ENCODE measurements at places on chromosomes 4 and X.
A peak's percentile ranks its signal among the peaks of the same experiment; 100 is the strongest.

GRCh38 chr4:153997516-153997915 is 208.6 kb upstream of the SFRP2 start:
- no peaks in the 10 kb centered on the region for H3K27me3 ChIP-seq
- DNase-seq: no peak
- H3K4me3 ChIP-seq: no peak overlapping the region

GRCh38 chr4:102843273-102843672 is 15.9 kb upstream of the UBE2D3 start:
- H3K36me3 ChIP-seq: no peaks in the 10 kb centered on the region
- H3K27me3 ChIP-seq: no peaks in the 10 kb centered on the region
- H3K4me1 ChIP-seq: no peaks in the 10 kb centered on the region
- no peak overlapping the region for H3K27ac ChIP-seq
- no peak overlapping the region for H3K4me3 ChIP-seq

DNA sequence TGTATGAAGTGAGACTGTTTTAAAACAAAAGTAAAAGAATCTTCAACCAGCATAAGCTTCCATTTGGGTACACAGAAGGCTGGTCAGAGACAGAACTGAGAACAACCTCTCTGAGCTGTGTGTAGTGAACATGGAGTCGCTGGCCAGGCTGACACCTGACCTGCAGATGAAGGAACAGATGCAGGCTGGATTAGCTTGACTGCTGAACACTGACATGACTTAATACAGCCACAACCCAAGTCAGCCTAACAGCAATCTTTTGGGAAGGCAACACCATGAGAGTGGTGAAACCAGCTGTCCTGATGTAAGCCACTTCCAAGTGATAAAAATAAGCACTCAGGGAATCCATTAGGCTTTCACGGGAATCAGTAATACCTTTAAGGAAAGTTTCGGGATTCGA is 10.1 kb downstream of the SCARB2 start:
- no peaks in the 10 kb centered on the region for H3K36me3 ChIP-seq
- no peak overlapping the region for H3K27ac ChIP-seq
- no peaks in the 10 kb centered on the region for H3K27me3 ChIP-seq
- no peak overlapping the region for H3K4me3 ChIP-seq

DNA sequence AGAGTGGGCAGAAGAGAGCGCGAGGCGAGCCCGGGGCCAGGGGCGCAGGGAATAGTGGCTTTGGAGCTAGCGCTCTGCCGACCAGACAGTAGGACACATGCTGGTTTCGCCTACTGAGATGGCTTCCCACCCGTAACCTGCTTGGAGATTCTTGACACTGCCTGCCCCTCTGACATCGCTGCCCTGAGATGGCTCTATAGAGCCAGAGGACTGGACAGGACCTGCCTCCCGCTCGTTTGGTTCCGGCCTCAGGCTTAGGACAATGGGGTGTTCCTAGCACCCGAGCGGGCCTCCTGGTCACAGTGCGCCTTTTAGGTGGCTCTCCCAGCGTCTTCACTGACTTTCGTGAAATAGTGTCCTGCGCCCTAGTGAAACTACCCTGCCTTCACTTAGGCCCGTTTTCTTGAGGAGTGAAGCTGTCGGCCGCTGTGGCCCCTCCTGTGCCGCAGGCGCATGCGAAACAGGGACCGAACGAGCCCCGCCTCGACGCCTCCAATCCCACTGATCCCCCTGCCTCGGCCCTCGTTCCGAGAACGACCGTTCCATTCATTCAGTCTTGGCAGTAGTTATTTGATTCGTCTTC is 608 bp downstream of the TAF1 start:
- H3K36me3 ChIP-seq: no peaks in the 10 kb centered on the region
- peak; percentile 15 for DNase-seq
- no peaks in the 10 kb centered on the region for H3K27me3 ChIP-seq

DNA sequence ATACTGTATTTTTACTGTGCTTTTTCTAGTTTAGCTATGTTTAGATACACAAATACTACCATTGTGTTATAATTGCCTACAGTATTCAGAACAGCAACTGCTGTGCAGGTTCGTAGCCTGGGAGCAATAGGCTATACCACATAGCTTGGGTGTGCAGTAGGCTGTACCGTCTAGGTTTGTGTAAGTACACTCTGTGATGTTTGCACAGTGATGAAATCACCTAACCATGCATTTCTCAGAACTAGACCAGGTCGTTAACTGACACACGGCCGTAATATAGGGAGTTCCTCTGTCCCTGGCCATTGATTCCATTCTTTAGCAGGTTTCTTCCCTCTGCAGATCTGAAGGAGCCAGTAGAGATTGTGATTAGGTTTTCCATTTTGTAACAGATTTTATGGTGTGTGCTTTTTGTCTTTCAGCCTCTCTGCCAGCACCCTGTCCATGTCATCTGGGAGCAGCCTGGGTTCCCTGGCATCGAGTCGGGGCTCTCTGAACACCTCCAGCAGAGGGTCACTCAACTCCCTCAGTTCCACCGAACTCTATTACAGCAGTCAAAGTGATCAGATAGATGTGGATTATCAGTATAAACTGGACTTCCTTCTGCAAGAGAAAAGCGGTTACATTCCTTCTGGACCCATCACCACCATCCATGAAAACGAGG is 59.5 kb downstream of the CLDN22 start:
- DNase-seq: no peak
- H3K4me1 ChIP-seq: no peaks in the 10 kb centered on the region
- H3K27ac ChIP-seq: no peak overlapping the region
- H3K36me3 ChIP-seq: no peaks in the 10 kb centered on the region

Data from uterus (tissue), 4 donors.